ENCODE measurements at places on chromosomes 6 and 20.

DNA sequence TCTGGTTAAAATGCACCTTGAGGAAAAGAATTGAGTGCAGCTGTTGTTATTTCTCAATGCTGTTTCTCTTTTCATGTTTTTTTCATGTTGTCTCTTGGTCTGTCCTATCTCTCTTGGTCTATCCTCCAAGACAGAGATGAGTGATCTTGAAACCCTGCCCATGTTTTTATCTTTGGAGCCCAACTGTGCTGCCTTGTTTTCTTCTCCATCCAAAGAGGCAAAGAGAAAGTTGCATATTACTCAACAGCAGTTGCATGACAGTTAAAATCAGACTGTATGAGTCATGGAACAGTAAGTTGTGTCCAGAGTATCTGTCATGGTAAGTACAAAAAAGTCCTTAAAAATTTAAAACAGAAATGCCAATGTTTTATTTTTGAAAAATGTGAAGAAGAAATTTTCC is 26.2 kb downstream of the BCAS1 start:
- DNase-seq: peak; percentile 74

DNA sequence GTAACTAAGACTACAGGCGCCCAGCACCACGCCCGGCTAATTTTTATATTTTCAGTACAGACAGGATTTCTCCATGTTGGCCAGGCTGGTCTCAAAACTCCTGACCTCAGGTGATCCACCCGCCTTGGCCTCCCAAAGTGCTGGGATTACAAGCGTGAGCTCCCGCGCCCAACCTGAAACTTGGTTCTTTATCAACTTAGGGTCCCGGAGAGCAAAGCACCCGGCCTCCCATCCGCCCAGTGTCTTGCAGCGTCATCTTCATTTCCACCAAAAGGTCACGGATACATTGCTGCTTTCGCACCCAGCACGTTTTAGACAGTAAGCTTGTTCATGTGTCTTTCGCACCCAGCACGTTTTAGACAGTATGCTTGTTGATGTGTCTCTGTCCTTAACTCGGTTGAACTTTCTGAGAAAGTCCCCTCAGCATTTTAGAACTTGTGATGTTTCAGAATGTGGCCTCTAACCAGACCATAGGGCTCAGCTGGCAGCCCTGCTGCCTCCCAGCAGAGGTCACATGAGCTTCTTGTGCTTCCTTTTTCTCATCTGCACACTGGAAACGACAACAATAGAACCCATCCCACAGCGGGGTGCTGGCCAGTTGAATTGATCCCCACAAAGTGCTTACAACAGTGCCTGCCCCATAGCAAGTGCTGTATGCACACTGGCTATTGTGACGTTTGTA is 48.8 kb downstream of the PRR18 start:
- no peak for DNase-seq

- DNase-seq: no peak
Measured at GRCh38 chr20:57479196-57479595, 45.7 kb downstream of the CTCFL start.

DNA sequence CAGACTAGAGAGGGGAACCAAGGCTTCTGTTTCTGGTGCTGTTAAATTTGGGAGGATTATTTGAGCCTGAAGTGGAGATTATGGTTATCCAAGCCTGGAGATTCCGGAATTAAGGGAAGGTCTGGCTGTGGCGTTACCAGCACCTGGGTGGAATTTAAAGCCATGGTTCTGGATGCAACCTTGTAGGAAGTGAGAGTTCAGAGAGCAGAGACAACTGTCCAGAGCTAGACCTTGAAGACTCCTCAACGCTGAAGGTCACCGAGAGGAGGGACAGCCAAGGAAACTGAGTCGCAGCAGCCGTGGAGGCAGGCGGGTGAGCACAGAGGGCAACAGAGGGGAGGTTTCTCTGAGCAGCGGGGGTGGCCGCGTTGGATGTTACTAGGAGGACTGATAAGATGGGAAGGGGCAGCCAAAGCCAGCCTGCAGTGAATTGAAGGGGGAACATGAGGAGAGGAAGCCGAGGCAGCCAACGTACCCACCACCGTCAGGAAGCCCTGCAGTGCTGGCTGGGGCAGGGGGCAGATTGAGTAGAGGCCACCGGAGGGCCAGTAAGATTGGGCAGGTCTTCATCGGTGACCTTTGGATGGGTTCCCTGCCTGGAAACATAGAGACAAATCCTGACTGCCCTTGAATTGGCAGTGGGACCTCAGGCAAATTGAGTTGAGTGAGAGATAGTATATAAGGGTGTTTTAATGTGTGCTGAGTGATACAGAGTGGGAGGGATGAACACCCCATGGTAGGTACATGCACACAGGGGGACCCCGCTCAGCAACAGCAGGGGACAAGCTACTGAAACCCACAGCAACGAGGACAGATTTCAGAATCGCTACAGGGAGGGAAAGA is 90.3 kb downstream of the SNX5 start:
- no peak for DNase-seq

DNA sequence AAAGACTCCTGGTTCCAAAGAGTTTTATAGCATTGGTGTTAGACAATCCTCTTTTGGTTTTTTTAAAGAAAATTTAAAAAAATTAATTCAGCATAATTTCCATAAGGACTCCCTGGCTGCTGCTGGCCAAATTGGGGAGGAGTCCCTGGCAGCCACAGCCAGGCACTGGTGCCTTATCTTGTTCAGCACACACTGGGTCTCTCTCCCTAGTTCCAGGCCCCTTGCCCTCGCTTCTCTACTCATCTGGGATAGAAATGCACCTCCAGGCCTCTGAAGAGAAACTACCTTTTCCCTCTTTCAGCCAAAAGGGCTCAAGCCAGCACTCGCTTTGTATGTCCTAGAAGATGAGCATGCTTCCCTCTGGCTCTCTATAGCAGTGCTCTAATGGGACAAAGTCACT is 13.4 kb upstream of the MAPK13 start:
- DNase-seq: no peak

DNA sequence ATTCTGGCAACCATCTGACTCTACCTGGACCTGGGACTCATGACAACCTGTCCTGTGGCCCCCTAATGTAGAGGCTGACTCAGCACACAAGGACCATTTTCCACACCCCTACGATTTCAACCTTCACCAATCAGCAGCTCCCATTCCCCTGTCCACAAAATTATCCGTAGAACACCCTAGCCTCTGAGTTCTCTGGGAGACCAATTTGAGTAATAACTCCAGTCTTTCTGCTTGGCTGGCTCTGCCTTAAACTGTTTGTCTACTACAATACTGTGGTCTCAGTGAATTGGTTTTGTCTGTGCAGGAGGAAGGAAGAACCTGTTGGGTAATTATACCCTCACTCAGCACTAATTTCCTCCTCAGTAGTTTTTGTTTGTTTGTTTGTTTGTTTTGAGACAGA is 99.3 kb upstream of the MRPS10 start:
- no peak for DNase-seq

GRCh38 chr6:139962654-139963347 is 588.4 kb upstream of the CITED2 start:
- DNase-seq: no peak

DNA sequence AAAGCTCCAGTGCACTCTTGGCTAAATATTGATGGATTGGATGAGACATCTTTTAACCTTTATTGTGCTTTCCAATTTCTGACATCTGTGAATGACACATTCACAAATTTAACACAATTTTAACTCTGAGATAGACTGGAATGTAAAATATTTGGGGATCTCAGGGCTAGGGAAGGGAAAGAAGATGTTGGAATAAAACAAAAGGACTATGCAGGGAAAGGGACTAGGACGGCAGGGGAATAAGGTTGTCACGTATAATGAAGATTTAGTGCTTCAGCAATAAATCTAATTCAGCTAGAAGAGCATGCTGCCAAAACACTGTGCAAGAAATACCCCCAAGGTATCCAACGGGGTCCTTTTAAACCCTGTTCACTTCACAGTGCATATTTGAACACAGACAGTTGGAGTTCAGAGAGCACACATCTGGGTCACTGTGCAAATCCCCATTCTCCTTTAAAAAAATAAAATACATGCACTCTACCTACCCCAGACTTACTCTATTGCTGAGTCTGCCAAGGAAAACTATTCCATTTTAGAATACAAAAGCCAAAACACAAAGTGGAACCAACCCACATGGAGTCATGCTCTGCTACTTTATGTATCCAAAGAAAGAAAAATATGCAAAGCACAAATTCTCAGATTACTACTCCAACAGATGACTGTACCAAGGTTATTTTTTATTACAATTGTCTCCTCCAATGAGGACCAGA is 151.0 kb upstream of the RSPO3 start:
- no peak for DNase-seq

DNA sequence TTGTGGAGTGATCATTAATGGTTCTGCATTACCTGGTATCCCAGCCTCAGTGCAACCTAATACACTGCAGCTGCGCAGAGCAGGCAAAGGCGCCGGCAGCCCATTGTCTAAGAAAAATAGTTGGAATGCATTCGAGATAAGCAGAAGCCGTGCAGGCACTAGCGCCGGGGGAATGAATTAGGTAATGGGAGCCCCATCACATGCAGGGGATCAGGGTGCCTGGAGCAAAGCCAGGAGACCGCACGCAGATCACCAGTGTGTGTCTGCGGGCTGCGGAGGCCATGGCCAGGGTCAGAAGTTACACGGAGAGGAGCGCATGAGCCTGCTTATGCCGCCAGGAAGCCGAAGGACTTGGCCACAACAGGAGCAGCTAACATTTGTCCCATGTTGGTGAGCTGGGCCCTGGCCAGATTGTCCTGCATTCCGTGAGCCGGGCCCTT is 156.8 kb downstream of the DLL1 start:
- DNase-seq: peak; percentile 56

DNA sequence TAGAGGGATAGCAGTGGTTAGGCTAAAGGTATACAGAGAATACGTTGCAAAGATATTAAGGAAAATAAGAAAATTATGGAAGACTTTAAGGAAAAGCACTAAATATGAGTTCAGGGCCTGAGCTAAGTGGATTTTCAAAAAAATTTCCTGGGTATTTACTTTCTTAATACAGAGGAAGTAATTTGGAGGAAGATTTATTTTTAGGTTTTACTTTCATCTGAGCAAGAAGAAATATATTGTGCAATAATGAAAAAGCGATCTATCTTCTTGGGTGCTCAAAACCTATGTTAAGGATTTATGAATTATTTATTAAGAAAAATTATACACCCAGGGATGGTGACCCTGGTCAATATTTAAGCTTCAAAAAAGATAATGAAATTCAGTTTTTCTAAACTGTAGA is 224.7 kb downstream of the PLCB1 start:
- no peak for DNase-seq

DNA sequence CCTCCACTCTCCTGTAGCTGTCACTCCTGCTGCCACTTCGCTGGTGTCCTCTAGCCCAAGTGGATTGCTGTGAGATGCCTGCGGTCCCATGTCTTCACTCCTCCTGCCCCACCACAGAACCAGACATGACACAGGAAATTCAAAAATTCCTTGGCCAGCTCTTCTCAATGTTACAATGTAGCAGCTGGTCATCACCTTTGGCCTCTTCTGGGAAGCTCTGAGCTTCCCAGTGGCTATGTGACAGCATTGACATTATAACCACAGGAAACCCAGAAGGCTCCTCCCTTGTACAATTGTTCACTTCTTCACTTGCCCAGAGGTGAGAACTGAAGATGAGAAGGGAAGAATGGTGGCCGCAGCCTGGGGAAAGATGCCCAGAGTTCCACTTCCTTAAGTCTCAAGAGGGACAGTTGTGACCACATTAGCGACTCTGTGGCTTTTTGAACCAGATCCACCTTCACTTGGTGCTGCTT is 76.1 kb upstream of the NAA20 start:
- DNase-seq: no peak

GRCh38 chr20:30816182-30816645 is 441.2 kb upstream of the DEFB115 start:
- no peak for DNase-seq

DNA sequence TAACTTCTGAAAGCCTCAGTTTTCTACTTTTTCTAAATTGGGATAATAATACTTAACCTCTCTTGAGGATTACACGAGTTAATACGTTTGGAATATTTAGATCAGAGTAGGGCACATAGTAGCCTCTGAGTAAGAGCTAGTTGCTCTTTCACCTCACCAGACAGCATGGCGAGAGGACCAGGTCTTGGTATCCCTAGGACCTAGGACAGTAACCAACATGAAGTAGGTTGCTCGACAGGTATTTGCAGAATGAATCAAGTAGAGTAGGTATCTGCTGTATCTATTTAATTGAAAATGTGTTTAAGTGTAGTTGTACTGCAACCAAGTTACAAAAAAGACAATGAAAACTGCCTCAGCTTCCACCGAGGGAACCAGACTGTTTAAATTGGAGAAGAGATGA is 1.4 kb downstream of the CDC5L start:
- DNase-seq: no peak

- DNase-seq: no peak
Measured at GRCh38 chr20:57429159-57429496, 37.9 kb downstream of the RBM38 start.

DNA sequence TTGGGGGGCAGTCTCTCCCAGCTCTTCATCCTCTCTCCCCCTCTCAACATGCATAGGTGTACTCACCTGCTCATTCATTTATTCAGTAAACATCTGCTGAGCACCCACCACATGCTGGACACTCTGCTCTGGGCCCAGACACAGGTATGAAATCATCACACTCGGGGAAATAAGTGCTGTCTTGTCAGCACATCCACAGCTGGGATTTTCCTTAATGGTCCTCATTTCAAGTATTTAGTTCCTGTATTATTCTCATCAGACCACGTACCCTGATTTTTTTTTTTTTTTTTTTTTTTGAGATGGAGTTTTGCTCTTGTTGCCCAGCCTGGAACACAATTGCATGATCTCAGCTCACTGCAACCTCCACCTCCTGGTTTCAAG is 19.4 kb downstream of the RAB5IF start:
- DNase-seq: no peak

- DNase-seq: no peak
Measured at GRCh38 chr20:45810191-45810970, 2.1 kb upstream of the UBE2C start.

DNA sequence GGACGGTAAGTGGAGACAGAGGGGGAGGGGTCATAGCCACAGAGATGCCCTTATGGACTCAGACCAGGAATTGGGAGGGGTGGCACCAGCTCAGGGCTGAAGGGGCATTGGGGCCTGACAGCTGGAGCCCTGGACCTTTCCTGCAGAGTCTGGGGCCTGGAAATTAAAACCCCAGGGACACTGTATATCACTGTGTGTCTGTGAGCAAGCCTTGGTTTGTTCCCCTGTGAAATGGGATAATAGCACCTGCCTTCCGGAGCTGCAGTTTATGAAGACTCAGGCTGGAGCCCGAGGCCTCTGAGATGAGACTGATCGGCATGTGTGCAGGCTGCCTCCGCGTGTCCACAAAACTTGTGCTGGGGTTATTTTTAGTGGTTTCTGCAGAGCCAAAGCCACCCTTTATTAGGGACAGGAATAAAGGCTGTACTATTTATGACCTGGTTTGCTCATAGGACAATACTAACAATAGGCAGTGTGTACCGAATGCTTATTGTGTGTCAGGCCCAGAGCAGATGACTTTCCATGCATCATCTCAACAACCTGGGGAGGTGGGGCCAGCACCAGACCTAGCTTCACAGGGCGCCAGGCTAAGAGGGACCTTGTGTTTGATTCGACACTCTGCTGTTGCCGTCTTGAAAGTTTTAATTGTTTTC is 22.6 kb downstream of the MYH7B start:
- no peak for DNase-seq

- peak; percentile 23 for DNase-seq
Measured at GRCh38 chr20:41009946-41010345, 18.7 kb upstream of the TOP1 start.

Measured in fibroblast of pulmonary artery (primary cell).